ENCODE measurements at places on chromosomes 4 and X.

DNA sequence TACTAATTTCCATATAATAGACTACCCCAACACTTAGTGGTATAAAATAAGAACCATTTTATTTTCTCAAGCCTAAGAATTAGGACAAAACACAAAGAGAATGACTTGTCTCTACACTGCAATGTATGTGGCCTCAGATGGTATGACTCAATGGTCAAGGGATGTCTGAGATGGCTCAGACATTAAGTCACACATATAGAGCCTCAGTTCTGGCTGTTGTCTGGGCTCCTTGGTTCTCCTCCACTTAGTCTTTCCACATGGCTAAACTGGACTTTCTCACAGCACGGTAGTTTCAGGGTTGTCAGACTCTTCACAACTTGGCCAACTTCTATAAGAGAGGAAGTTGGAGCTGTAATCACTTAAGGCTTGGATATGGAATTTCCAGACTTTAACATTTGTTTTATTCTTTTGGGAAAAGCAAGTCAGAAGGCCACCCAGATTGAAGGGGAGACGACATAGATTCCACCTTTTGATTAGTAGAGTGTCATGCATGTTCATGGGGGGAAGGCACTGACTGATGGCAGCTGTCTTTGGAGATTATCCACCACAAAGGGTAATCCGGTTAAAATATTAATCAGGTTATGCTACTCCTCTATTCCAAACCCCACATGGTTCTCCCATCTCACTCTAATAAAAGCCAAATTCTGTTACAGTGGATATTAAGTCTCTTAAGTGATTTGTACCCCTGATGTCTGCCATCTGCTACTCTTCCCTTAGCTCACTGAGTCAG lies 9.4 kb downstream of the IL15 start:
- DNase-seq = no peak

GRCh38 chr4:31104577-31104976 lies 384.4 kb downstream of the PCDH7 start:
- no peak for DNase-seq

DNA sequence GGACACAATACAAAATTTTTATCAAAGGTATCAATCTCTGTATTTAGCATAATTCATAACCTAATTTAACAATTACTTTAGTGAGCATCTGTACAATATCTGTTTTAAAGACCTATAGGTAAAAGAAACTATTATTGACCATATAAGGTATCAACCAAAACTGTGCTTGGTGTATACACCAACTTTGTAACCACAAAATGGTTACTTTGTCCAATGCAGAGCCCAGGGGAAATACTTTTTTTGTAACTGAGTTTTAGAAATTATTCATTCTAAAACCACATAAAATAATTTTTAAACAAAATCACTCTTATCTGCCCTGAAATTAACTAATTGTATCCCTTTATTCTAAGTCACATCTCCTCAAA lies 5.0 kb downstream of the CXXC4 start:
- no peak for DNase-seq

DNA sequence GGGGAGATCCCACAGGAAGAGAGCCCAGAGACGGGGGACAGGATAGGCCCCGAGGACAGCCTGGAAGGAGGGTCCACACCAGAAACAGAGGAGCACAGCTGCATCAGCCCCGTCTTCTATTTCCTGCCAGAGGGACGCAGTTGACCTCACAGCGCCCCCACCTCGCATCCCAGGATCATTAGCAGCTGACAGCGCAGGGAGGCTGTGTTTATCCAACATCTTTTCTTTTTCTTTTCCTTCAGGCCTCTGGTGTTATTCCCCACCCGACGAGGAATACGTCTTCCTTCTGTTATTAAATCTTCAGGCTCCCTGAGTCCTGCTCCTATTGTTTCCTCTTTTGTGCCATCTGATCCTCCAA lies 75.4 kb downstream of the DCHS2 start:
- no peak for DNase-seq

DNA sequence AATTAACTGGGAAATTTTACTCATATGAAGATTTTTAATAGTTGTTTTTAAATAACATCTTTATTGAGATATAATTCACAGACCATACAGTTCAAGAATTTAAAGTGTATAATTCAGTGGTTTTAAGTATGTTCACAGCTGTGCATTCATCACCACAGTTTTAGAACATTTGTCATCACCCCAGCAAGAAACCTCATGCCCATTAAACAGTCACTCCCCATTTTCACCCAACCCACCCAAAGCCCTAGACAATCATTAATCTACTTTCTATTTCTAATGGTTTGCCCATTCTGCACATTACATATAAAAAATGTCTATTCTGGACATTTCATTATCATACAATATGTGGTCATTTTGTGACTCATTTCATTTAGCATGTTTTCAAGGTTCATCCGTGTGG lies 2.8 kb downstream of the UPRT start:
- DNase-seq = no peak

GRCh38 chrX:1416327-1416784 lies 24.4 kb upstream of the SLC25A6 start:
- no peak for DNase-seq

GRCh38 chr4:53786632-53787031 lies 195.3 kb upstream of the LNX1 start:
- no peak for DNase-seq

GRCh38 chr4:24369507-24370029 lies 214.8 kb downstream of the DHX15 start:
- DNase-seq = no peak

- no peak for DNase-seq
Measured at GRCh38 chr4:107509615-107510014, 210.4 kb downstream of the PAPSS1 start.

GRCh38 chr4:47074816-47075215 lies 43.4 kb downstream of the GABRB1 start:
- DNase-seq = no peak
